ENCODE measurements at places on chromosomes 3 and 15. TPM values are rescaled to one million over a fixed set of nuclear protein-coding genes. Genes with fewer than 3 reads are reported as not detected.

Gene ACKR2
- total RNA-seq: 0.14 TPM

Gene TMCO5A
- total RNA-seq: not detected

Gene GRM2
- total RNA-seq: 1.9 TPM

Gene MYRIP
- not detected for total RNA-seq

Gene CFAP92
- total RNA-seq: 0.13 TPM

Gene CHAC1
- total RNA-seq: 5.9 TPM

Gene GOLGA8K
- total RNA-seq: 0.28 TPM
